ENCODE measurements at places on chromosomes 16 and 17.

GRCh38 chr16:20901436-20902112, 1.0 kb downstream of the LYRM1 start:
- peak; percentile 77 for DNase-seq

DNA sequence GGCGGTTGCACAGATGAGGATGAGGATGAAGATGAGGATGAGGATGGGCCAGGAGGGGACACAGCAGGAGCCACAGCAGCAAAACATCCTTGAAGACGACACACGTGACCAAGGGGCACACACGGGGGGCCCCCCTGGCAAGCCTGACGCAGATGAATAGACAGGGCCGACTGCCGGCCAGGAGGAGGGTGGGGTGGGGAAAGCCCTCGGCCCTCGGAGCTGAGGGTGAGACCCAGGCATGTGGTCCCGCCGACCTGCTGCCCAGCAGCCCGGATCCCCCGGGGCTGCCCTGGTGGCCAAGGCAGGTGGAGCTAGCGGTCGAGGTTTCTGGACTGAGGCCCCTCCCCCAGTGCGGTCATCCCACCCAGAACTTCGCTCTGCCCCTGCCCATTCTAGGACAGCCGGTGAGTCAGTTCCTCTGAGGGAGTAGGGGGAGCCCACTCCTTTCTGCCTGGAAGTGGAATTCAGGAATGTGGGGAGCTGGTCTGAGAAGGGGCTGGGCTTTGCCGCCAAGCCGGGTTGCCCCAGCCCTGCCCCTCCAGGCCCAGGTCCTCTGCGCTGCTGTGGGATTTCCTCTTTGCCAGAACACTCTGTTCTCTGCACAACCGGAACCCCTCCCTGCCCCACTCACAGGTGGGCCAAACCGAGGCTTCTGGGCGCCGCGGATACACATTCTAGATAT, 9.9 kb downstream of the CYGB start:
- DNase-seq, result no peak

DNA sequence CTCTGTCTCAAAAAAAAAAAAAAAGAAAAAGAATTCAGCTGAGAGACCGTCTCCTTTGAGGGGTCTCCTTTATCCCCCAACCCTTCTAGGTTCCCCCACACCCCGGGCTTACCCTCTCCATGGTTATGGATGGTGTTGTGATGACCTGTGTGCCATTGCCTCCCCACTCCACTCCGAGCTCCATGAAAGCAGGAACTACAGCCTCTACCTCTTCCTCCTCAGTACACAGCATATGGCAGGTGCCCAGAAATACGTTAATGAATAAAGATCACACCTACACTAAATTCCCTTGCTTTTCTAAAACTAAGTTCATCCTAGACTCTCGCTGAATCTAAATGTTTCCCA, 17.2 kb downstream of the COPRS start:
- no peak for DNase-seq

- DNase-seq, result no peak
Measured at GRCh38 chr17:31753011-31753410, 106.0 kb downstream of the COPRS start.
